ENCODE measurements at places on chromosomes 2 and 18.

DNA sequence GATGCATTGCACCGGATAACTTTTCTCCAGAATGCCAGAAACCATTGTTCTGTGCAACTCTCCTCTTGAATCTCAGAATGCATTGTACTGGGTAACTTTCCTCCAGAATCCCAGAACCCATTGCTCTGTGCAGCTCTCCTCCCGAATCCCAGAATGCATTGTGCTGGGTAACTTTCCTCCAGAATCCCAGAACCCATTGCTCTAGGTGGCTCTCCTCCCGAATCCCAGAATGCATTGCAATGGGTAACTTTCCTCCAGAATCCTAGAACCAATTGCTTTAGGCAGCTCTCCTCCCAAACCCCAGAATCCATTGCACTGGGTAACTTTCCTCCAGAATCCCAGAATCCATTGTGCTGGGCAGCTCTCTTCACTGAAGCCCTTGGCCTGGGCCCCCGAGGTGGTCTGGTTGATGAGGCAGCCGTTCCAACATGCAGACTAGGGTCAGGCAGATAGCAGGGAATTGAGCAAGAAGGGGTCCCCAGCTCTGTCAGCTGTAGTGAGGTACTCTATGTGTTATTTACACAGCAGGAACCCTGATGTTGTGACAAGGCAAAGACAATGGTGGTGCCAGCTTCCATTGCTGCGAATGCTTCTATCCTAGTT is 9.4 kb downstream of the FOSL2 start:
- no peak for DNase-seq

- no peak for DNase-seq
These were observed 16.7 kb upstream of the GTF2A1L start for GRCh38 chr2:48600917-48601316.

- DNase-seq = no peak
These were observed 94.2 kb upstream of the SP3 start for GRCh38 chr2:174059178-174059883.

- no peak for DNase-seq
These were observed 35.8 kb downstream of the PUM2 start for GRCh38 chr2:20314562-20315501.

DNA sequence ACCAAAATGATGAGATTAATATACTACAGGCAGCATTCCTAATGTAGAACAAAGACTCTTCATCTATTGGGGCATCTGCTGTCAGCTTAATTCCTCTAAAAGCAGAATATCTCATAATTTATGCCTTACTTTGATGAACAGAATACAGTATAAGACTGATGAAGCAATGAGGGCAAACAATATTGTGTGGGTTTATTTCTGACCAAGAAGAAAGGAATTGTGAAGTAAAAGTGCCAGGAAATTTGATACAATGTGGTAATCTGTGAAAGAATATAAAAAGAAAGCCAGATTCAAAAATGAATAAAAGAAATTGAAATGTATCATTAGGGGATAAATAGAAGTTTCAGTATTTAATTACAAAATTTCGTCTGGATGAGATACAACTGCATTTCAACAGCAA is 78.8 kb upstream of the TTC21B start:
- DNase-seq = no peak

Measured in CD8-positive, alpha-beta memory T cell (primary cell).